Neural crest cell (in vitro differentiated cells): ENCODE measurements at places on chromosomes 3 and 15.

GRCh38 chr3:141334627-141335250, 33.6 kb upstream of the ZBTB38 start:
- no peak for DNase-seq

DNA sequence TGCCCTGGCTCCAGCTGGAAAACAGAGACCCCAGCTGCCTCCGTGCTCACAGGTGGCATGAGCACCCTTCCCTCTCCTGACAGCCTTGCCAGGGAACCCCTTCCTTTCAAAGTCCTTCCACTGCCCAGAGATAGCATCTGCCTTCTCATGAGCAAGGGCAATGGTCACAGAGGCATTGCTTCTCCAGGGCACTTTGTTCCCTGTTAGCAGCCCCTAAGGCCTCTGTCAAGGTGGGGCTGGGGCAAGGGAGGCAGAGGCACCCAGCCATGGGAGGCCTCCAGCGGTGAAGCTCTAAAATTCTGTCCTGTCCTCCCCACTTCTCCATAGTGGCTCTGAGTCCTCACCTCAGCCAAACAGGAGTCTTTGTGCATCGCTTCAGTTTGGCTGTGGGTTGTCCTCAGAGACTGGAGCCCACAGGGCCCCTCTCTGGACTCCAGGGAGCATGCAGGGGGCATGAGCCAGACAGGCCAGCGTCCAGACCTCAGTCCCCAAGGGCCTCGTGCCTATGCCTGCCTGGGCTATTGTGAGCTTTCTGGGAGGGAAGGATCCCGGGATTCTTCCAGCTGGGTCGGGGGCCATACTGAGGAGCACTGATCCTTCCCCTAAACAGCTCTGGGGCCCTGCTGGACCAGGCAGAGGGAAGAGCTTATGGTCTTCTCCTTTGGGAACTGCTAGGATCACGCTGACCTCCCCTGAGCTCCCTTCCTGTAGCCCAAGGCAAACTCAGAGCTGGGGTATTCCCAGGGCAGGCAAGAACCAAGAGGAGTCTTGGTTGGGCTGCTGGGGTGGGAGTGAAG, 106.6 kb downstream of the DNAJB8 start:
- no peak for DNase-seq

GRCh38 chr3:99866261-99866761, 48.6 kb downstream of the CMSS1 start:
- DNase-seq, result no peak

- DNase-seq, result peak; percentile 53
Observed at GRCh38 chr3:194070634-194071409, 65.1 kb upstream of the HES1 start.

GRCh38 chr3:145088917-145089316, 1072.1 kb downstream of the PLOD2 start:
- no peak for DNase-seq

- DNase-seq, result no peak
Observed at GRCh38 chr15:20272422-20273184, 269.0 kb downstream of the GOLGA6L6 start.

DNA sequence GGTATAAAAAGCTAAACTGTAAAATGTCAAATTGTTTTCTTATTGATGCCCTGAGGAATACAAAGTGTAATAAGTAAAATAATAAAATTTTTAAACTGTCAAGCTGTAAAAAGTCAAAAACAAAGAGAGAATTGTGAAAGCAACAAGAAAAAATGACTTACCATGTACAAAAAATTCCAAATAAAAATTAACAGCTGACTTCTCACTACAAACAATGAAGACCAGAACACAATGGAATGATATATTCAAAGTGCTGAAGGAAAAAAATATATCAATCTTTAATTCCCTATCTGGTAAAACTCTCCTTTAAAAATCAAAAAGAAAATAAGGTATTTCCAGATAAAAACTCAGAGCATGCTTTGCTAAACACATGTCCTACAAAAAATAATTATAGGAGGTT, 883.5 kb downstream of the IGSF11 start:
- no peak for DNase-seq

DNA sequence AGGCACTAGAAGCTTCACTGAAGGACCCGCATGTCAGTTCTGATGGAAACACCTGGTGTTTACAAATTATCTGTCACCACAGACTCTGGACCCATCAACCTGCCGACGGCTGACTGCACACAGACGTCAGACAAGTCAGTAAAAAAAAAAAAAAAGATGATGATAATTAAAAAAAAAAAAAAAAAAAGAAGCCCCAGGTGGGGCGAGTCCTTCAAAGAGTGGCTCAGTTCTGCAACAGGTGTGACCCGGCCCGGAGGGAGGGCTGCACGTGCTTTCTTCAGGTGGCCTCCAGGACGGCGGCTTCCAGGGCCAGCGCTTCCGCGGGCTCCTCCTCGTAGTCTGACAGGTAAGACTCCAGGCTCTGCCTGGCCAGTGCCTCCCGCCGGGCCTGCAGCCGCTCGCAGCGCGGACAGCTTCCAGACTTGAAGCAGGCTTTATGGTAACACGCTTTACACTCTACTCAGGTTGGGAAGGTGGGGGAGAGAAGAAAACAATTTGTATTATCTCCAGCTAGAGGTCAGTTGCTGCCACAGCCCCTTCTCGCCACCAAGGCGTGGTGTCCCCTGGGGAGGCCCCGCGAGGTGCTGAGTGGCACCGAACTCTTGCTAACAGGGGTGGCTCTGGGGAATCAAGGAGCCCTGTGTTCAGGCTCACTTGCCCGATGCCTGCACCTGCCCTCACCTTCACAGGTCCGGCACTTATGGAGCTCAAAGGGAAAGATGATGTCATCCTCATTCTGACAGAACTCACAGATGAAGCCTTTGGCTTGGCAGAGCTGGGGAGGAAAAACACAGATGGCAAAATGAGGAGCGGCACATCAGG, 61.8 kb downstream of the RUBCN start:
- DNase-seq, result no peak

DNA sequence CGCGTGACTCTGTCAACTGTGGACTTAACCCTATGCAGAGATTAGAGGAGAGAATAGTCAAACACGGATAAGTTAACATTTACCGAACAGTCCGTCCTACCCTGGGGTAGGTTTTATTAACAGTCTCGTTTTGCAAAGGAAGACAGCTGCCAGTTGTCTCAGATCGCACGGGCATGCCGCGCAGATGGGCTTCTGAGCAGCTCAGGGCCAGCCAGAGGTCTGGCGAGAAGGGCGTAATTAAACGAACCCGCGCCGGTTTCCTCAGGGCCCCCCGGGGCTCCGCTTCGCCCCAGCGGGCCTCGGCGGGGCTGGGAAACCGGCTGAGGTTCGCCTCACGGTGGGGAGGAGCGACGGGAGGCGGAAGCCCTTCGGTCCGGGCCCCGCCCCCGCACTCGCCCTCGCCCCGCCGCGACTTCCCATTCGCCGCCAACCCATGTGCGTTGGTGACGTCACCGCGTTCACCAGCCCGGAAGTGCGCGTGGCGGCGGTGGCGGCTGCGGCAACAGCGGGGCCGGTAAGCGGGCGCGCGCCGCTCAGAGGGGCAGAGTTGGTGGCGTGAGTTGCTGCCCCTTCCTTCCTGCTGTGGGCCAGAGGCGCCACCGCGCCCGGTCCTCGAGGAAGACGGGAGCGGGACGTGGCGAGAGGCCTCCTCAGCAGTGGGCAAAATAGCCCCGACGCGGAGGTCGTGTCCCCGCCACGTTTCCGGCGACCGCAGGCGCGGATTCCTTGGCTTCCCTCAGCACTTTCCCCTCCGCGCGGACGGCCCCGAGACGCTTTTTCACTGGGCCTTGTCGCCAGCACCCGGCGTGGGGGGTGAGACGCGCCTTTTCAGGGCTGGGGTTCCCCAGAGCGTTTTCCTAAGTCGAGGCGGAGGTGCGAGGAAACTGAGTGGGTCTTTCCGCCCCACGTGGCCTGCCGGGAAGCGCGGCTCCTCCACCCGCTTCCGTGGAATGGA, at the start of gene TRNT1:
Gene TRNT1 (plus strand): TSS at position 464 of the 955 bp plus-strand sequence. CDS start 2,101 bp downstream, outside the sequence.
- peak; percentile 89 for DNase-seq

- no peak for DNase-seq
Observed at GRCh38 chr3:74592359-74592758, 22.1 kb downstream of the CNTN3 start.

- DNase-seq, result no peak
Observed at GRCh38 chr15:35442742-35443141, 103.2 kb downstream of the DPH6 start.

DNA sequence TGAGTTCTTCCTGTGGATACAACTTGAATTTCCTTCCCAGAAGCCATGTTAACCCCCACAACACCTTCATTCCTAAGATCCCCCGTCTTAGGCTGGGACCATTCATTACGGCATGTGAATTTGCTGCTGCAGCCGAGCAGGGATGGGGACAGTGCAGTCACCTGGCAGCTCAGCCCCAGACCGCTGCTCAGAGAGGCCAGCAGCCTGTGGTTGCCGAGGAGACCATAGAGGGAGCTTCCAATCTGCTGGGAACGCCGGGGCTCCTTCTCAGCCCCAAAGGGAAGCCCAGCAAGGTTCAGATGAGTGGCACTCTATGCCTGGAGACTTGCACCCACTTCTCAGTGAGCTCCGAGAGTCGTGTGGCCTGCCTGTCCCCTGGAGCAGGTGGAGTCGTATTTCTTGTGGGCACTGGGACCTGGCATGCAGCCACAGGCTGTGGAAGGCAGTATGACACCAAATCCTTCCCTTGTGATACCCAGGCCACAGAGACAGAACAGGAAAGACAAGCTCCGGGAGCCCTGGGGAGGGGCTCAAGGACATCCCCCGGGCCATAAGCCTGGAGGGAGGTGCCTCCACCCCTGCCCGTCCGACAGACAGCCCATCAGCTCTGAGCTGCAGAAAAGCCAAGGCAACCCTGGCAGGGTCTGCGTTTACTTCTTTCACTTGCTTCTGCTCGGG, 167.3 kb downstream of the FAM43A start:
- no peak for DNase-seq

- DNase-seq, result no peak
Observed at GRCh38 chr3:115340586-115340985, 193.5 kb upstream of the ZBTB20 start.

- no peak for DNase-seq
Observed at GRCh38 chr3:167666563-167666962, 12.8 kb upstream of the WDR49 start.

- no peak for DNase-seq
Observed at GRCh38 chr3:159902546-159903314, 85.9 kb upstream of the IL12A start.

GRCh38 chr3:163562625-163563024, 1515.7 kb downstream of the SI start:
- DNase-seq, result no peak

DNA sequence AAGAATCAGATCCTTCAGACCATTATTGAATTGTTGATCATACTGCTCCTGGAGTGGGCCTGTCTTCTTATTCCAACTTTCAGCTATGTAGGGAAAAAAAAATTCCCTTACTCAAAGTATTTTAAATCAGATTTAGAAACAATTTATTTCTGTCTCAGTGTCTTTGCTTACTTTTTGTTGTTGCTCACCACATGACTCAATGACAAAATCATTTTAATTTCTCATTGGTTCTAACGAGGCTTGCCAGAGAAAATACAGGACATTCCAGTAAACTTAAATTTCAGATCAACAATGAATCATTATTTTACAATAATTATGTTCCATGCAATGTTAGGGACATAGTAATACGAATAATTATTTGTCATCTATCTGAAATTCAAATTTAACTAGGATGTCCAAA, 748.5 kb upstream of the CBLB start:
- DNase-seq, result no peak

- DNase-seq, result no peak
Observed at GRCh38 chr3:123335007-123335670, 113.8 kb downstream of the ADCY5 start.

DNA sequence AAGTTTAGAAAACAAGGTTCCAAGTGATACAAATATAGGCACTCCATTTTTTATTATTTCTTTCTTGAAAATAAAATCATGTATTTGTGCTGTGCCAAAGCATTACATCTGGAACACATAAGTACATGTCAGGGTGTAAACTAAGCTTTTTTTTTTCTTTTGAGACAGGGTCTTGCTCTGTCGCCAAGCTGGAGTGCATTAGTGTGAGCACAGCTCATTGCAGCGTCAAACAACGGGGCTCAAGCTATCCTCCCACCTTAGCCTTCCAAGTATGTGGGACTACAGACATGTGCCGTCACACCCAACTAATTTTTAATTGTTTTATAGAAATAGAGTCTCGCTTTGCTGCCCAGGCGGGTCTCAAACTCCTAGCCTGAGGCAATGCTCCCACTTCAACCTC, 9.0 kb downstream of the SPATA12 start:
- DNase-seq, result no peak
